GM12878 (cell line): ENCODE measurements at places on chromosomes 11 and 22. TPM values are rescaled to one million over a fixed set of nuclear protein-coding genes. Genes with fewer than 3 reads are reported as not detected.

The CABP2 gene
- polyA plus RNA-seq = not detected in 2 replicates

The SEC14L6 gene
- polyA plus RNA-seq = not detected in 2 replicates

The NAALAD2 gene
- 0.08 and 0.14 TPM in 2 replicates for polyA plus RNA-seq

The SMIM38 gene
- polyA plus RNA-seq = 0.63 and 0.67 TPM in 2 replicates

The ROBO3 gene
- 0.31 TPM in 1 of 2 replicates, not detected in the other for polyA plus RNA-seq

The SMTNL1 gene
- 0.10 TPM in 1 of 2 replicates, not detected in the other for polyA plus RNA-seq

The RAB36 gene
- 1.4 and 2.0 TPM in 2 replicates for polyA plus RNA-seq

The GLB1L2 gene
- polyA plus RNA-seq = 0.26 and 0.38 TPM in 2 replicates

The NTM gene
- polyA plus RNA-seq = not detected in 2 replicates

The CYTH4 gene
- 11.3 and 12.4 TPM in 2 replicates for polyA plus RNA-seq

The RIMBP3C gene
- polyA plus RNA-seq = 0.04 and 0.17 TPM in 2 replicates

The COPB1 gene
- 143 and 146 TPM in 2 replicates for polyA plus RNA-seq

The RAC2 gene
- polyA plus RNA-seq = 320 and 326 TPM in 2 replicates

The MIAT gene
- 2.5 and 3.4 TPM in 2 replicates for polyA plus RNA-seq

The IRAG1 gene
- not detected in 2 replicates for polyA plus RNA-seq

The DBX1 gene
- polyA plus RNA-seq = not detected in 2 replicates

The LRFN4 gene
- polyA plus RNA-seq = 3.3 and 7.1 TPM in 2 replicates

The TRIM49B gene
- polyA plus RNA-seq = not detected in 2 replicates

The OR2AG2 gene
- polyA plus RNA-seq = not detected in 2 replicates

The PKDREJ gene
- polyA plus RNA-seq = 0.01 and 0.03 TPM in 2 replicates

The MYOD1 gene
- not detected in 2 replicates for polyA plus RNA-seq

The LZTR1 gene
- 15.0 and 19.3 TPM in 2 replicates for polyA plus RNA-seq

The MMP7 gene
- polyA plus RNA-seq = 0.68 TPM in 1 of 2 replicates, not detected in the other

The ISX gene
- 0.28 and 0.68 TPM in 2 replicates for polyA plus RNA-seq

The GALNT18 gene
- polyA plus RNA-seq = 7.4 and 7.7 TPM in 2 replicates

The CDC42EP2 gene
- polyA plus RNA-seq = 0.09 and 0.20 TPM in 2 replicates

The RANGAP1 gene
- 72.3 and 80.8 TPM in 2 replicates for polyA plus RNA-seq

The TMPRSS4 gene
- not detected in 2 replicates for polyA plus RNA-seq

The SCN4B gene
- 0.04 TPM in 1 of 2 replicates, not detected in the other for polyA plus RNA-seq

The SLC15A3 gene
- 51.6 and 57.7 TPM in 2 replicates for polyA plus RNA-seq

The MIOX gene
- not detected in 2 replicates for polyA plus RNA-seq
